ENCODE measurements at places on chromosomes 6 and 20.

GRCh38 chr20:35446356-35447078 lies 8.5 kb upstream of the GDF5 start:
- DNase-seq = no peak

- DNase-seq = no peak
Measured at GRCh38 chr20:34402461-34402860, 39.4 kb downstream of the ITCH start.

DNA sequence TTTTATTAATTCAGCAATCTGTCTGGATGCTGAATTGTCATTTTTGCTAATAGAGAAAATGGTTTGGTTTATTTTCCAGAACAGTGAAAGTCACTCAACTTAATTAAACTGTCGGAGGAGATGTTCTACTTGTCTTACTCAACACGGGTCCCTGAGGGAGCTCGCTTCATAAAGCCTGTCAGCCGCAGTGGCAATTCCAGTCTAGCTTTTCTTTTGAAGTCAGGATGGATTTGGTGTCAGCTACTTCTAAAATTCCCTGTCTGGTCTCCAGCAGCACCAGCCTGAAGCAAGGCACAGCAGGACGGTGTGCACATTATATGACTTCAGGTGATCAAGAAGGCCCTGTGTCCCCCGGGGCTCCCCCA lies 261.5 kb downstream of the SLC24A3 start:
- DNase-seq = peak; percentile 66

- DNase-seq = no peak
Measured at GRCh38 chr20:51484831-51485230, 57.7 kb downstream of the NFATC2 start.

GRCh38 chr6:78523622-78524021 lies 343.7 kb upstream of the IRAK1BP1 start:
- no peak for DNase-seq

- peak; percentile 54 for DNase-seq
Measured at GRCh38 chr6:46015119-46015968, at the start of gene CLIC5. Gene CLIC5, minus strand, starts transcription at chr6:46015860. Its CDS starts 318 bp downstream, at chr6:46015542.

GRCh38 chr6:34792605-34793500 lies 970 bp downstream of the BLTP3A start:
- DNase-seq = peak; percentile 79
